Endothelial cell of umbilical vein (primary cell): ENCODE measurements at places on chromosomes 7 and 10. TPM values are rescaled to one million over a fixed set of nuclear protein-coding genes. Genes with fewer than 3 reads are reported as not detected.

DNA sequence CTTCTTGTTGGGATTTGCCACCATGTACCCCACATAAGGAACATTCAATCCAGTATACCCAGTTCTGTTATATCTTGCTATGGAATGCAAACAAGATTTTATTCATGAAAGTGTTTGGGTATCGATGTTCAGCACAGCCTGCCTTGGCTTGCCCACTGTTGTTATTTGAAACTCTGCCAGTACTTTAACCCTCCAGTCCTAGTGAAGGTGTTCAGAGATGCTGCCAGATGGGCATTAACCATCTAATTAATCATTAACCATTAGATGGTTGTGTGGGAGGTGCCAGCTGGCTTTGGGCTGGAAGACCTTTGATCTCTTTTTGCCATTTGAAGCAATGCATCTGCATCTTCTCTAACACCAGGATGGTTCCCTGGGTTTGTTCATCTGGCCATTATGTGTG, 363.0 kb downstream of the SH2D4B start:
- no peak overlapping the region for H3K27ac ChIP-seq
- no peak for DNase-seq
- no peaks in the 10 kb centered on the region for H3K36me3 ChIP-seq
- no peaks in the 10 kb centered on the region for H3K27me3 ChIP-seq
- no peaks in the 10 kb centered on the region for H3K4me1 ChIP-seq

GRCh38 chr7:80722616-80723195, 84.3 kb downstream of the CD36 start:
- no peaks in the 10 kb centered on the region for H3K36me3 ChIP-seq
- DNase-seq = peak; percentile 48
- H3K4me3 ChIP-seq = no peak overlapping the region

DNA sequence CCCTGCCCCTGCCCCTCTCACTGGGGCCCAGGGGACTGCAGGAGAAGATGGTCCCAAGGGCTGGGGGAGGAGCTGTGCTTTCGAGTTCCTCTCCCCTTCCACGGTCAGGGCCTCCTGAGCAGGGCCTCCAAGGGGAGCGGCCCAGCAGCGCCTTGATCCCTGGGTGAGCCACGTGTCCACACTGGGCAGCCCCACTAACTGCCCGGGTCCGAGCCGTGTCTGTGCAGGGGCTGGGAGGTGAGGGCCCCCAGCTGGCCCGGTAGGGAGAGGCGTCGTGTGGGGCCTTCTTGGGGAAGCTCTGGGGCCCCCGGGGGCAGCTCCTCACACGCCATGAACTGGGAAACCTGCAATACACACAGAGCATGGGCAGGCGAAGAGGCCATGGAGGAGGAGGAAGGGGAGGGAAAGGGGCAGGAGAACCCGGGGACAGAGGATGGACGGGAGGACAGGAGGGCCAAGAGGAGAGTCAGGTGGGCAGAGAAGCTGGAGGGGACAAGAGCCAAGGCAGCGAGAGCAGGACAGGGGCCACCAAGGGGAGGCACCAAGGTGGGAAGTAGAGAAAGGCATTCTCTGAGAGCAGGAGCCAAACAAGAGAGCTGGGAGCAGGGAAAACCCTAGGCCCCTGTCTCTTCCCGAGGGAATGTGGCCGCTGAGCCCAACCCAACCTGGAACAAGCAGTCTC, 32.8 kb downstream of the KCNH2 start:
- no peaks in the 10 kb centered on the region for H3K4me1 ChIP-seq
- no peak for DNase-seq
- H3K36me3 ChIP-seq = no peaks in the 10 kb centered on the region
- H3K4me3 ChIP-seq = no peak overlapping the region

The CHST15 gene
- 23.1 and 29.2 TPM in 2 replicates for total RNA-seq

DNA sequence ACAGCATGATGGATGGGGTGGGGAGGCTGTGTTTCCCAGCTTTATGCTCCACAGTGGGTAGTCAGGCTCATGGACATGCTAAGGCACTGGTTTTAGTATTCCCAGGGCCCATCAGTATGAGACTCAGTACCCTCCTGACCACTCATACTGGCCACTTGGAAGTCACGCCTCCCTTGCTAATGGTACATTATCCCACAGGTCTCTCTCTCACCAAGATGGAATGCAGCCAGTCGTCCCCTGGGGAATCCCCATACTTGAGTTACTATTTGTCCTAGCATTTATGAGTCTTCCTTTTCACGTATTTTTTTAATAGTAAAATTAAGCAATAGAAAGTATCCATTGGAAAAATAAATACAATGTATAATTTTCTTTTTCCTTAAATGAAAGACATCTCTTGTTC, 80.6 kb upstream of the TBX20 start:
- no peak overlapping the region for H3K27ac ChIP-seq
- DNase-seq = no peak
- H3K27me3 ChIP-seq = no peaks in the 10 kb centered on the region

DNA sequence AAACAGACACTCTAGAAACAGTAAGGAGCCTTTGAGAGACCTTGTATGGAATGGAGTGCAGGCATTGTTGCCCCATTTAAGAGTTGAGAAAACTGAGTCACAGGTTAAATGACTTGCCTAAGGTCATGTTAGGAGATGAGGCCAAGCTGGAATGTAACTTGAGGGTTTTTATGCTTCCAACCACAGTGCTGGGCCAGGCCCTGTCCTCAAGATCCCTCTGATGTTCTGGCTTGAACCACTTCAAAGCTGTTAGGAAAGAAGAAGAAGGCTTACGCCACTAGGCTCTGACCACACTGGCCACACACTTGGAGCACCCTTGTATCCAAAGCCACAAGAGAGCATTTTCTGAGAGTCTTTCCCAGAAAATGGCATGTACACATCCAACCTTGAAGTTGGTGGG, 42.7 kb downstream of the PLAU start:
- no peak overlapping the region for H3K4me3 ChIP-seq
- DNase-seq = no peak
- H3K36me3 ChIP-seq = no peaks in the 10 kb centered on the region

The MDH2 gene
- 168 and 175 TPM in 2 replicates for total RNA-seq

The CD36 gene
- total RNA-seq = 0.58 and 1.2 TPM in 2 replicates

The PPP1R17 gene
- not detected in 2 replicates for total RNA-seq

The RPEL1 gene
- total RNA-seq = not detected in 2 replicates

DNA sequence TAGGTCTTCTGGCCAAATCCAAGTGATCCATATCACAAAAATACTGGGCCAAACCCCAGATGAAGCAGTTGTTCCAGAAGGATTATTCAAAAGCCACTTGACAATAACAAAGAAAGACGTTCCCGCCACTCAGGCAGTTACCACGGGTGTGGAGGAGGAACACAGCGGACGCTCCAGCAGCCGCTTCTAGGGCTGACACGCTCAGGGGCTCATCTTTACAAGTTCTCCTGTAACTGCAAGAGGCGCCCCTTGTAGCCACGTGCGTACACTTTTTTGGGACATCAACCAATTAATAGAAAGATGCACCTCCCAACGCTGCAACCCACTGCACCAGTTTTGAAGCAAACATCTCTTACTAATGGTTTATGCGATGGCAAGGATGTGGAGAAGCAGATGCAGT, 159.4 kb downstream of the GRID1 start:
- no peaks in the 10 kb centered on the region for H3K36me3 ChIP-seq
- no peaks in the 10 kb centered on the region for H3K27me3 ChIP-seq
- no peaks in the 10 kb centered on the region for H3K4me1 ChIP-seq
- H3K4me3 ChIP-seq = no peak overlapping the region
- H3K27ac ChIP-seq = no peak overlapping the region
- no peak for DNase-seq

- H3K4me3 ChIP-seq = no peak overlapping the region
- H3K27me3 ChIP-seq = peaks cover 4% of the 10 kb centered on the region
- H3K27ac ChIP-seq = no peak overlapping the region
- no peaks in the 10 kb centered on the region for H3K36me3 ChIP-seq
- H3K4me1 ChIP-seq = peaks cover 7% of the 10 kb centered on the region
Measured at GRCh38 chr10:50629495-50630122, 5.9 kb upstream of the SGMS1 start.
